ENCODE measurements at places on chromosomes 13 and 19. TPM values are rescaled to one million over a fixed set of nuclear protein-coding genes. Genes with fewer than 3 reads are reported as not detected.

KLK3 gene
- not detected for total RNA-seq

DNA sequence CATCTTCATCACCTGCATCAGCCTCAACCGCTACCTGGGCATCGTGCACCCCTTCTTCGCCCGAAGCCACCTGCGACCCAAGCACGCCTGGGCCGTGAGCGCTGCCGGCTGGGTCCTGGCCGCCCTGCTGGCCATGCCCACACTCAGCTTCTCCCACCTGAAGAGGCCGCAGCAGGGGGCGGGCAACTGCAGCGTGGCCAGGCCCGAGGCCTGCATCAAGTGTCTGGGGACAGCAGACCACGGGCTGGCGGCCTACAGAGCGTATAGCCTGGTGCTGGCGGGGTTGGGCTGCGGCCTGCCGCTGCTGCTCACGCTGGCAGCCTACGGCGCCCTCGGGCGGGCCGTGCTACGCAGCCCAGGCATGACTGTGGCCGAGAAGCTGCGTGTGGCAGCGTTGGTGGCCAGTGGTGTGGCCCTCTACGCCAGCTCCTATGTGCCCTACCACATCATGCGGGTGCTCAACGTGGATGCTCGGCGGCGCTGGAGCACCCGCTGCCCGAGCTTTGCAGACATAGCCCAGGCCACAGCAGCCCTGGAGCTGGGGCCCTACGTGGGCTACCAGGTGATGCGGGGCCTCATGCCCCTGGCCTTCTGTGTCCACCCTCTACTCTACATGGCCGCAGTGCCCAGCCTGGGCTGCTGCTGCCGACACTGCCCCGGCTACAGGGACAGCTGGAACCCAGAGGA, 2.6 kb downstream of the P2RY11 start:
- no peak for DNase-seq

EDNRB gene
- not detected for total RNA-seq

GRCh38 chr19:48873476-48874302, 1.5 kb downstream of the PPP1R15A start:
- DNase-seq: no peak

GRCh38 chr19:47303966-47304365, 5.7 kb upstream of the C5AR1 start:
- DNase-seq: no peak

DNA sequence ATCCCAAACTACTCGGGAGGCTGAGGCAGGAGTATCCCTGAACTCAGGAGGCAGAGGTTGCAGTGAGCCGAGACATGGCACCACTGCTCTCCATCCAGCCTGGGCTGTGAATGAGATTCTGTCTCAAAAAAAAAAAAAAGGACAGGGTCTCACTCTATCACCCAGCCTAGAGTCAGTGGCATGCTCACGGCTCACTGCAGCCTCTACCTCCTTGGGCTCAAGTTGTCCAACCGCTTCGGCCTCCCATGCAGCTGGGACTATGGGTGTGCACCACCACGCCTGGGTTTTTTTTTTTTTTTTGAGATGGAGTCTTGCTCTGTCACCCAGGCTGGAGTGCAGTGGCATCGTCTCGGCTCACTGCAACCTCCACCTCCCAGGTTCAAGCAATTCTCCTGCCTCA, 14.6 kb downstream of the MKNK2 start:
- no peak for DNase-seq

RAB20 gene
- total RNA-seq: 18.5 TPM

- no peak for DNase-seq
Observed at GRCh38 chr13:113657851-113658741, at the start of gene ATP4B. TSS of gene ATP4B (minus strand) at chr13:113658198. CDS start at chr13:113658144, 54 bp downstream.

GRCh38 chr13:42110410-42111155, 62.1 kb downstream of the DGKH start:
- DNase-seq: peak; percentile 56

PRODH2 gene
- total RNA-seq: not detected

DNA sequence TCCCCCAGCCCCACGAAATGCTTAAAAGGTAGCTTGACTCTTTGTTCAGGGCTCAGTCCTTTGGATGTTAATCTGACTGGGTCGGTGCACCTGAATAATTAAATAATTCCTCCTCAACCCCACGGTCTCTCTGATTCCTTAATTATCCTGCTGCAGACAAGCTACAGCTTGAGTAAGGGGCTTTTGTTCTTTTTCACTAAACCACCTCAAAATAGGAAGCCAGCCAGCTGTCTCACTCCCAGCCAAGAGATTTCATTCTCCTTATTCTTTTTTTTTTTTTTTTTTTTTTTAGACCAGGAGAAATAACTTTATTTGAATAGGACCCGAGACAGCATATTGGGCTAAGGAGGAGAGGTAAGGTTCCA, 7.9 kb upstream of the FCGBP start:
- DNase-seq: no peak

NLRP7 gene
- total RNA-seq: not detected

GRCh38 chr19:16922592-16922934, 33.8 kb downstream of the F2RL3 start:
- DNase-seq: no peak

B3GNT8 gene
- 0.55 TPM for total RNA-seq

GRCh38 chr19:50460161-50460765, 16.0 kb upstream of the EMC10 start:
- DNase-seq: no peak

DNA sequence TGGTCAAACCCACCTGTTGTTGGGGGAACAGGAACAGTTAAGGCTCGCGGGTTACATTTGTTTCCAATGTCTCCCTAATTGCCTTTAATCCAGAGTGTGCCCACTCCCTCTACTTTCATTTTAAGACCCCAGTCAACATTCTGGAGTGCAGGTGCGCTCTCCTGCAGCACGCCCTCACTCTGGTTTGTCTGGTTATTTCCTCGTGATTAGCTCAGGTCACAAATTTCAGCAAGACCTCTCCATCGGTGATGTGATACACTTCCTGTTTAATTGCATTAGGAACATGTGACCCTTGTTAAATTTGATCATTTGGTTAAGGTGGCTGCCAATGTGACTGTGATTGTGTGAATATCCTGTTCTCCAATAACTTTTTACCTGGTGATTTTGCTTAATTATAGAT, 53.0 kb downstream of the TEX29 start:
- no peak for DNase-seq

SIGLEC9 gene
- total RNA-seq: 1.1 TPM

- DNase-seq: no peak
Observed at GRCh38 chr13:50187352-50188029, 172.2 kb downstream of the KCNRG start.

- no peak for DNase-seq
Observed at GRCh38 chr19:16860118-16860517, 28.7 kb upstream of the F2RL3 start.

ZNF91 gene
- total RNA-seq: 37.9 TPM

DNA sequence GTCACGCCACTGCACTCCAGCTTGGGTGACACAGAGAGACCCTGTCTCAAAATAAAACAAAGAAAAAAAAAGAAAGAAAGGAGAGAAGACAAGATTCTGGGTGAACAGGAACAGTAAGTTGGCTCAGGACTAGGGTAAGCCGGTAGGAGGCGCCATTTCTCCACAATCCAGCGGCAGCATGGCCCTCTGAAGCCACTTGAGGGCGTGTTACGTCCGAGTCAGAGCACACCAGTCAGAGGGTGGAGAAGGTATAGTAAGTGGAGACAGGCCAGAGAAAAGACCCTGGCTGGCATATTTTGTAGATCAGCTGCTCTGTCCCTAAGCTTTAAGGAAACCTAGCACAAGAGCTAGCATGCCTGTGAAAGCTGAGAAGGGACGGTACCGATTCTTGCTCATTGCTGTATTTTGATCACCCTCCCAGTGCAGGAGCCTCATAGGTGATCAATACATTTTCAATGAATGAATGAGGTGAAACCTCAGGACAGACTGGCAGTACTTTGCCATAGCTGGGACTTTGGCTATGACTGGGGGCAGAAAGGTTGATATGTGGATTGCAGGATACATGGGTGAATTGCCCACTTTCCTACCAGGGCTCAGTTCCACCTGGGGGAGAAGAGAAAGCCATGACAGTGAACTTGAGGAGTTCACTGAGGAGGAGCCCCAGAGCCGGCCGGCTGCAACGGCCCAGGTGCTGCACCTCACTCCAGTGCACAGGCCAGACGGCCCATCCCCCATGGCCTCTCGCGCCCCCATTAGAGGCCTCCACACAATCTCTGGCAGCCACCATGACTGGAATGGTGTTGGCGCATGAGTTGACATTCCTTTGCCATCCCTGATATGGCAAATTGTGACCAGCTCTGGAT, 23.5 kb downstream of the POU2F2 start:
- peak; percentile 81 for DNase-seq

DNA sequence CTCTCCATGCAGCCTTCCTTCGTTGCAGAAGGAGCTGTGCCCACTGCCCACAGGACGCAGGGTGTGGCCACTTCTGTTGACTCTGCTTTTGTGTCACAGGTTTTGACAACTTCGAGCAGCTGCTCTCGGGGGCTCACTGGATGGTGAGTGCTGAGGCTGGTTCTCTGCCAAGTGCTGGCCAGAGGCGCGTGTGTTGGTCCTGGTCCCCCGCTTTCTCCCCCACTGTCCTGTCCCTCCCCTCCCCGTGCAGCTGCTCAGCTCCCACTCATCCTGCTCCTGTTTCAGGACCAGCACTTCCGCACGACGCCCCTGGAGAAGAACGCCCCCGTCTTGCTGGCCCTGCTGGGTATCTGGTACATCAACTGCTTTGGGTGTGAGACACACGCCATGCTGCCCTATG, 10.6 kb upstream of the PDCD2L start:
- DNase-seq: no peak

DNA sequence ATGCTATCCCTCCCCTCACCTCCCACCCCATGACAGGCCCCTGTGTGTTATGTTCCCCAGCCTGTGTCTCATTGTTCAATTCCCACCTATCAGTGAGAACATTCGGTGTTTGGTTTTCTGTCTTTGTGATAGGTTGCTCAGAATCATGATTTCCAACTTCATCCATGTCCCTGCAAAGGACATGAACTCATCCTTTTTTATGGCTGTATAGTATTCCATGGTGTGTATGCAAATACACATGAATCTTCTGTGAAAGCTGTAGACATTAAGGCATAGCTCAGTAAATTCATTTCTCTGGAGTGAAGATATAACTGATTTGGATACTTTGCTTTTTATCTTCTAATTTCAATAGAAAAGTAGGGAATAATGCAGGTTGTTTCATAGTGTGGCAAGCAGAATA, 125.8 kb upstream of the C1QTNF9B start:
- no peak for DNase-seq

DNA sequence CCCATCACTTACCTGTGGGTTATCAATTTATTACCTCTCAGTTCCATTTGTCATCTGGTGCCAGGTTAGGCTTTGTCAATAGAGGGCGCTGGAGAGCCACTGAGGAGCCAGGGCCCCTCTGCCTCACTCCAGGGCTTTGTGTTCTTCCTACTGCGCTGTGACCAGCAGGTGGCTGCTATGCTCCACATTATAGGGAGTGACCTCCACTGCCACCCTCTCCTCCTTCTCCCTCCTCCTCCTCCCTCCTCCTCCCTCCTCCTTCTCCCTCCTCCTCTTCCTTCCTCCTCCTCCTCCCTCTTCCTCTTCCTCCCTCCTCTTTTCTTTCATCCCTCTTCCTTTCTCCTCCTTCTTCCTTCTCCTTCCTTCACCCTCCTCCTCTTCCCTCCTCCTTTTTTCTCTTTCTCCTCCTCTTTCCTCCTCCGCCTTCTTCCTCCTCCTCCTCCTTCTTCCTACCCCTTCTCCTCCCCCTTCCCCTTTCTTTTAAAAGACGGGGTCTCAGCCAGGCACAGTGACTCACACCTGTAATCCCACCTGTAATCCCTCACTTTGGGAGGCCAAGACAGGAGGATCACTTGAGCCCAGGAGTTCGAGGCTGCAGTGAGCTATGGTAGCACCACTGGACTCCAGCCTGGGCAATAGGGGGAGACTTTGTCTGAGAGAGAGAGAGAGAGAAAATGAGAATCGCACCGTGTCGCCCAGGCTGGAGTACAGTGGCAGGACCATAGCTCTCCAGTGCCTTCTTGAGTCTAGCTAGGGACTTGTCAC, 10.3 kb upstream of the ZBTB32 start:
- peak; percentile 96 for DNase-seq

FLT3LG gene
- total RNA-seq: 64.4 TPM

KLK5 gene
- total RNA-seq: not detected

TEX101 gene
- not detected for total RNA-seq
